ENCODE measurements at places on chromosomes 7 and 10. TPM values are rescaled to one million over a fixed set of nuclear protein-coding genes. Genes with fewer than 3 reads are reported as not detected.

GRCh38 chr7:36982766-36983165, 258.5 kb upstream of the AOAH start:
- no peaks in the 10 kb centered on the region for H3K36me3 ChIP-seq
- peaks cover 23% of the 10 kb centered on the region for H3K4me1 ChIP-seq
- no peak for DNase-seq
- H3K27ac ChIP-seq: no peak overlapping the region
- H3K27me3 ChIP-seq: no peaks in the 10 kb centered on the region
- H3K4me3 ChIP-seq: no peak overlapping the region

DNA sequence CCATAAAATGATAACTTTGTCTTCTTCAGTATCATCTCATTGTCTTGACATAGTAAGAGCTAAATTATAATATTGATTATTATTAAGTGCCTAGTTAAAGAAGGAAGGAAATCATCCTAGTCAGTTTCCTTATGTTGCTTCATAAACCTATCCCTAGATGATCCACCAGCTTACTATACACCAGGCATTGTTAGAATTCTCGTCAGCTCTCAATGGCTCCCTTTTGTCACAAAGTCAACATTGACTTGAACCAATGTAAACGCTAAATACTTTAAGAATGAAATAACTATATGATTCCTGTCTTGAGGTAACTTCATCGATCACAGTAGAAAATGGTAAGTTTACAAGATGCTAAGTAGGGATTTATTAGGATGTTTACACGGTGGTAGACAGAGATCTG, 1162.9 kb downstream of the CNTNAP2 start:
- no peaks in the 10 kb centered on the region for H3K4me1 ChIP-seq
- no peaks in the 10 kb centered on the region for H3K36me3 ChIP-seq
- no peak overlapping the region for H3K27ac ChIP-seq
- H3K4me3 ChIP-seq: no peak overlapping the region
- DNase-seq: no peak

DNA sequence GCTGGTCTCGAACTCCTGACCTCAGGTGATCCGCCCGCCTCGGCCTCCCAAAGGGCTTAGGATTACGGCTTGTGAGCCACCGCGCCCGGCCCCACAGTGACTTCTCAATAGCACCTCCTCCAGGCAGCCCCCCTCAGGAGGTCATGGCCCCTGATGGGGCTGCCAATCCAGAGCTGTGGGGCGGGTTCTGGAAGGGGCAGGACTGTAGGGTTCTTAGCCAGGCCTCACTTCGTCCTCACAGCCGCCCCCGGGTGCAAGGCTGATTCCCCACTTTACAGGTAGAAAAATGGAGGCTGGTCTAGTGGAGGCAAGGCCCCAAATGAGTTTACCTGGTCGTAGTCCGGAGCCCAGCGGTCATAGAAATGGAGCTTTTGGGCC, 638 bp downstream of the METTL27 start:
- DNase-seq: no peak
- H3K36me3 ChIP-seq: no peaks in the 10 kb centered on the region
- H3K27me3 ChIP-seq: no peaks in the 10 kb centered on the region

GRCh38 chr7:99287779-99288534, 15.3 kb downstream of the MYH16 start:
- no peak for DNase-seq
- H3K27ac ChIP-seq: no peak overlapping the region

DNA sequence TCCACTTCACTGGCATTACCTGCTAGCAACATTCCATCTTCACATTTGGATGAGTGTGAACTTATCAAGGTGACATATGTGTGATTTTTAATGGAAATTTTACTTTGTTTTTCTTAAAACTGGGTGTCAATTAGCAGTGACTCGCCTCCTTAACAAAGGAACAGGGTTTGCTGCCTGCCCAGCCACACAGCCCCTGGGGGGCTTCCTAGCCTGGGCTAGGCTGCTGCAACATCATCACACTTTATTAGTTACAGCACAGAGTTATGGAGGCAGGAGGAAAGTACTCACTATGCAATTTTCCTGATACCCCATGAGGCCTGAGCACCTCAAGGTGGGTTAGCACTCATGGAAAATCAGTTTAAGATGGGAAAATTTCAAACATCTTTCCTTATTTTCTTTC, 861.3 kb downstream of the NRG3 start:
- H3K27ac ChIP-seq: no peak overlapping the region
- H3K27me3 ChIP-seq: no peaks in the 10 kb centered on the region
- H3K4me3 ChIP-seq: no peak overlapping the region
- no peak for DNase-seq
- no peaks in the 10 kb centered on the region for H3K36me3 ChIP-seq

DNA sequence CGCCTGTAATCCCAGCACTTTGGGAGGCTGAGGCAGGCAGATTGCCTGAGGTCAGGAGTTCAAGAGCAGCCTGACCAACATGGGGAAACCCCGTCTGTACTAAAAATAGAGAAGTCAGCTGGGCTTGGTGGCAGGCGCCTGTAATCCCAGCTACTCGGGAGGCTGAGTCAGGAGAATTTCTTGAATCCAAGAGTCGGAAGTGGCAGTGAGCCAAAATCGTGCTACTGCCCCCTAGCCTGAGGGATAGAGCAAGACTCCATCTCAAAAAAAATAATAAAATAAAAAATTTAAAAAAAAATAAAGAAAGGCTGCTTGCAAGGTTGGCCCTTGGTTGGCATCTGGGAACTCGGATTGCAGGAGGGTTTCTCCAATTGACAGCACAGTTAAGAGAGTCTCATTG, 221.6 kb downstream of the DGKI start:
- no peaks in the 10 kb centered on the region for H3K36me3 ChIP-seq
- no peaks in the 10 kb centered on the region for H3K27me3 ChIP-seq
- no peak overlapping the region for H3K27ac ChIP-seq
- no peak overlapping the region for H3K4me3 ChIP-seq
- no peak for DNase-seq

DNA sequence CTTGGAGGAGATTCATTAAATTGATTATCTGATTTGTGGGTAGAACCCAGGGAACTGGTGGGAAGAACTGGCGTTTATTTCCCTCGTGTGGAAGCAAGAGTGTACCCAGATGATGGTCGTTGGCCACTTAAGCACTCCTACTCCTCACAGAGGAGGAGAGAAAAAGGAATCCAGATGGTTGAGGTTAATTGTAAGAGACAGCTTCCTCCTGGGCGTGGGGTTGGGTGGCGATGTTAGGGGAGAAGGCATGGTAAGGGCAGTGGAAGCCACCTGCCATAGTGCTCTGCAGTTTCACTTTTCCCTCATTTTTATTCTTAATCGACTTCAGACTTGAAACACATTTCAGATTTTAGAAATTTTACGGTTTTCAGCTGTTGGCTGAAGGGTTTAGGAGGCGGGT, 104.1 kb downstream of the DOCK1 start:
- H3K27ac ChIP-seq: no peak overlapping the region
- H3K4me3 ChIP-seq: no peak overlapping the region
- DNase-seq: no peak
- no peaks in the 10 kb centered on the region for H3K27me3 ChIP-seq
- H3K36me3 ChIP-seq: peaks cover 3% of the 10 kb centered on the region

GRCh38 chr10:49174261-49174925, 13.8 kb downstream of the TMEM273 start:
- peak; percentile 48 for DNase-seq
- H3K4me3 ChIP-seq: no peak overlapping the region
- no peaks in the 10 kb centered on the region for H3K27me3 ChIP-seq
- H3K27ac ChIP-seq: no peak overlapping the region
- no peaks in the 10 kb centered on the region for H3K36me3 ChIP-seq

DNA sequence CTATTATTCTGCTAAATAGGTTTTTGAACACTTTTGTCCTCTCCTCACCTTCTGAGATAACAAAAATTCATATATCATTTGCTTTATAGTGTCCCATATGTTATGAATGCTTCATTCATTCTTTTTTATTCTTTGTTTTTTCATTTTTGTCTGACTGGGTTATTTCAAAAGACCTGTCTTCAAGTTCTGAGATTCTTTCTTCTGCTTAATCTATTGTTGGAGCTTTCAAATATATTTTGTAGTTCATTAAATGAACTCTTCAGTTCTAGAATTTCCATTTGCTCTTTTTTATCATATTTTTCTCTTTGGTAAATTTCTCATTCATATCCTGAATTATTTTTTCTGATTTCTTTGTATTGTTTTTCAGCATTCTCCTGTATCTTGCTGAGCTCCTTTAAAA, 53.1 kb upstream of the SCIN start:
- H3K4me3 ChIP-seq: no peak overlapping the region
- H3K4me1 ChIP-seq: no peaks in the 10 kb centered on the region
- no peaks in the 10 kb centered on the region for H3K27me3 ChIP-seq
- H3K36me3 ChIP-seq: no peaks in the 10 kb centered on the region

DNA sequence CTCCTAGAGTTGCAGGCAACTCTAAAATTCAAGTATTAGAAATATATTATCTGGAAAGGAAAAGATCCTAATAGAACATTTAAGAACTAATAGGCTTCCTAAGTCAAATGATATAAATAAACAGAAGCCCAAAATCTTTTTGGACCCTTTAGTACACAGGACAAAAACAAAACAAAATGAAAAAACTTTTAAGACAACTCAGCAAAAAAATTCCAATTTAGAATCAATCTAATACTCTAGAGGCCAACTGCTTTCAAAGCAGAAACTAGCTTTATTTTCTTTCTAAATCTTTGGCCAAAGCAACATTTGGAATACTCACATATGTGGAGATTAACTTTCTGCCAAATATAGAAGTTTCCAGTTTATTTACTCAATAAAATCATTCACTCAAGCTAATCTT, 65.2 kb downstream of the CALCR start:
- no peak overlapping the region for H3K27ac ChIP-seq
- DNase-seq: no peak
- no peaks in the 10 kb centered on the region for H3K4me1 ChIP-seq
- H3K4me3 ChIP-seq: no peak overlapping the region
- H3K36me3 ChIP-seq: no peaks in the 10 kb centered on the region

- H3K27me3 ChIP-seq: no peaks in the 10 kb centered on the region
- no peak overlapping the region for H3K27ac ChIP-seq
- no peaks in the 10 kb centered on the region for H3K36me3 ChIP-seq
- no peak for DNase-seq
- no peaks in the 10 kb centered on the region for H3K4me1 ChIP-seq
Observed at GRCh38 chr10:99828464-99828863, 46.0 kb downstream of the ABCC2 start.

- DNase-seq: no peak
- no peak overlapping the region for H3K27ac ChIP-seq
- H3K4me1 ChIP-seq: no peaks in the 10 kb centered on the region
- no peaks in the 10 kb centered on the region for H3K36me3 ChIP-seq
- H3K27me3 ChIP-seq: no peaks in the 10 kb centered on the region
Observed at GRCh38 chr10:129654461-129654860, 187.4 kb downstream of the MGMT start.

GRCh38 chr10:45548068-45548467, 124.5 kb downstream of the ZFAND4 start:
- H3K27me3 ChIP-seq: no peaks in the 10 kb centered on the region
- H3K27ac ChIP-seq: no peak overlapping the region
- no peak for DNase-seq

DNA sequence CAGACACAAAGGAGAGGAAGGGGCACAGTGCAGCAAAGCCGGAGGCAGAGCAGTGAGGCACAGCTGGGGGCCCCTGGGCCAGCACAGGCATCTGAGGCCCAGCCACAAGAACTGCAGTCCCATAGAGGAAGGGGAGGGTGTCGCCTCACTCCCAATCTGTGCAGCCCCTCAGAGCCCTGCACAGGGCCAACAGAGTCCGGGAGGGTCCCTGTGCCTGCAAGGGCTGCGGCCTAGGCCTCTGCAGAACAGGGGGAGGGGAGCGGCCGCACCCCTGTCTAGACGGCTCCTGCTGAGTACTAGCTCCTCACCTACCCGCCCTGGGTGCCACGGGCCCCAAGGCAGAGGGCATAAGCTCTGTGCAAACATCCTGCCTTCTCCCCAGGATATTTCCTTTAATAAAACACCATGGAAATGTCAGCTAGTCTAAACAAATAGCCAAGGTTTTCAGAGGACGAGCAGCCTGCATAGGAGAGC, 32.4 kb upstream of the RET start:
- H3K4me1 ChIP-seq: no peaks in the 10 kb centered on the region
- DNase-seq: no peak

GRCh38 chr10:19629567-19629966, 186.7 kb upstream of the PLXDC2 start:
- H3K27ac ChIP-seq: peak overlapping the region; percentile 61
- H3K27me3 ChIP-seq: no peaks in the 10 kb centered on the region
- peak; percentile 88 for DNase-seq
- H3K4me1 ChIP-seq: peaks cover 11% of the 10 kb centered on the region
- no peak overlapping the region for H3K4me3 ChIP-seq

The CHCHD3 gene
- total RNA-seq: 154 TPM

The CLCN1 gene
- total RNA-seq: not detected

The TUBB8 gene
- not detected for total RNA-seq

The FOXP2 gene
- 3.8 TPM for total RNA-seq

The TMEM72 gene
- 0.15 TPM for total RNA-seq

The PYROXD2 gene
- total RNA-seq: 5.2 TPM

The CDHR1 gene
- 1.6 TPM for total RNA-seq

The PAPSS2 gene
- total RNA-seq: 13.4 TPM

The TMEM26 gene
- 0.11 TPM for total RNA-seq

The MSMB gene
- not detected for total RNA-seq

The FKBP6 gene
- total RNA-seq: not detected
